ENCODE measurements at places on chromosomes 7 and 10.
A peak's percentile ranks its signal among the peaks of the same experiment; 100 is the strongest.

- DNase-seq = no peak
Observed at GRCh38 chr7:13327669-13328068, 640.2 kb downstream of the ARL4A start.

GRCh38 chr10:11593612-11594011 lies 17.8 kb downstream of the USP6NL start:
- no peak for DNase-seq

- DNase-seq = no peak
Observed at GRCh38 chr10:4191354-4191753, 406.3 kb upstream of the KLF6 start.

DNA sequence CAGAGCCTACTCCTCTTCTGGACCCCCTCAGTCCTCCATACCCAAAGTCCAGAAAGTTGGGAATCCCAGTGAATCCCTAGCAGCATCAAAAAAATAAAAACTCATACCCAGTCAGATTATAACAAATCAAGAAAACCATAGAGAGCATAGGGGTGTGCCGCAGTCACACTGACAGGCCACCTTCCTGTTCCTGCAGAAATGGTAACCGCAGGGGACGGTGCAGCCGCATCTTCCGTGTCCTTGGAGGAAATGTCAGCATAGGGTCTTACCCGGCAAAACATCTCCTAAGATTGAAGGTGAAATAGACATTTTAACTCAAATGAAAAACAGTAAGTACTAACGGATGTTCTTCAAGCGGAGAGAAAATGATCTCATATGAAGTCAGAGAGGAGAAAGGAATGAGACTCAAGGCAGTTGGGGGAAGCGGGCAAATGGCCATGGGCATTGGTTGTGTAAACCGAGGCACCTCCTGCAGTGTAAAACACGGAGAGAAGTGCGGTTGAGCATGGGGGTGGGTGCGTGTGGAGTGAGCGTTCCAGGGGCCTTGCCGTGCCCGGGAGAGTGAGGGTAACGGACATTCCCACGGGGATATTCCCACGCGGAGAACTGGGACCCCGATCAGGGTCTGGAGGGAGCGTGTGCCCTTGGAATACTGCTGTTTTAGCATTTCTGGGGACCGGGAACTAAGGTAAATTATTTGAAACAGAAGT lies 110.8 kb downstream of the NKX6-2 start:
- DNase-seq = no peak

- no peak for DNase-seq
Observed at GRCh38 chr10:58967551-58968388, 208.7 kb upstream of the PHYHIPL start.

DNA sequence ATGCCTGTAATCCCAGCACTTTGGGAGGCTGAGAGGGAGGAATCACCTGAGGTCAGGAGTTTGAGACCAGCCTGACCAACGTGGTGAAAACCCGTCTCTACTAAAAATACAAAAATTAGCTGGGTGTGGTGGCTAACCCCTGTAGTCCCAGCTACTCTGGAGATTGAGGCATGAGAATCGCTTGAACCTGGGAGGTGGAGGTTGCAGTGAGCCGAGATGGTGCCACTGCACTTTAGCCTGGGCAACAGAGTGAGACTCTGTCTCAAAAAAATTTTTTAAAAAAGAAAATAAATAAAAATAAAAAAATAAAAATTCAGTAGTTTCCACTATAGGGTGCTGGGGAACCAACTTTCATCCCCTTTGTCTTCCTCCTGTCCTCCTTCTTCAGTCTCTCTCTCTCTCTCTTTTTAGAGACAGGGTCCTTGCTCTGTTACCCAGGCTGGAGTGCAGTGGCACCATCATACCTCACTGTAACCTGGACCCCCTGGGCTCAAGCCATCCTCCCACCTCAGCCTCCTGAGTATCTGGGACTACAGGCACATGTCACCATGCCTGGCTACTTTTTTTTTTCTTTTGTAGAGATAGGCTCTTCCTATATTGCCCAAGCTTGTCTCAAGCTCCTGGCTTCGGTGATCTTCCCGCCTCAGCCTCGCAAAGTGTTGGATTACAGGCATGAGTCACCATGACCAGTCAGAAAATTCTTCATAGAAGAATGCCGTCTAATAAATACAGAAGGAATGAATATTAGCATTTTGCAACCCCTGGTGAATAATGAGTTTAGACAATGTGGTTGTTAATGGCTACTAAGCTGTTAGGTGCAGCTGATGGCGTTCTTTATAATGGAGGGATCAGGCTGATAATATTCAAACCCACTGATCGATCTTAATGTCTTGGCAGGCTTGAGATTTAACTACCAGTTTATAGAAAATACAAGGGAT lies 20.6 kb downstream of the RBM20 start:
- no peak for DNase-seq

- peak; percentile 14 for DNase-seq
Observed at GRCh38 chr10:93126483-93127052, 52.9 kb downstream of the CYP26A1 start.

GRCh38 chr10:20535897-20536881 lies 360.9 kb downstream of the NEBL start:
- no peak for DNase-seq

DNA sequence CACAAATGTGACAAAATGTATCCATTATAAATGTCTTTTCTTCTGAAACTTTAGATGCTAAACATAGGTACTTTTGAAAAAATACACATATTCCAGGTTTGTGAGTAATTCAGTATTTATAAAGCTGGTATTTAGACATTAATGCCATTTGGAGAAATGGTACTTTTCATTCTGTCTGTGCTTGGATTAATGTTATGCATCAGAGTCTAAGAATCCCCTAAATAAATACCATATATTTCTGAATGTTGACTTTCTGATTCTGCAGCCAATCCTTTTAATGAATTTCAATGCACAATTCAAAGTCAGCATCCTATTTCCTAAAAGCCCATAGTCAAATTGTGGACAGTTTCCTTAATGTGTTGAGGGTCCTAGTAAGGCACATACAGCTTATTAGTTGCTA lies 145.0 kb downstream of the DKK1 start:
- DNase-seq = no peak

DNA sequence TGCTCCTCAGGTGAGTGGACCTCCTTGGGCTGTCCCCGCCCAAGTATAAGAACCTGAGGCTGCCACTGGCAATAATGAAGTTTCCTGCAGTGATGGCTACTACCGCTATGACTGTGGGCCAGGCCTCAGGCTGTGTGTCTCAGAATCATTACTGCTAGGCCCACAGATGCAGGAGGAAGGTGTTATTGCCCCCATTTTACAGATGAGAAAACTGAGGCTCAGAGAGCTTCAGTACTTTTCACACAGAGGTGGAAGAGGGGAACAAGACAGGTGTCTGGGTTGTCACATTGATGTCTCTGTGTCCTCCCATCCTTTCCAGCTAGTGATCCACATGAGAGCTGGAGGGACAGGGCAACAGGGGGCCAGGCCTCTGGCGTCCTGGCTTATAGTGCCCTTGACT lies 155.2 kb downstream of the CDH23 start:
- no peak for DNase-seq

- no peak for DNase-seq
Observed at GRCh38 chr7:40059057-40059456, 75.4 kb downstream of the MPLKIP start.

DNA sequence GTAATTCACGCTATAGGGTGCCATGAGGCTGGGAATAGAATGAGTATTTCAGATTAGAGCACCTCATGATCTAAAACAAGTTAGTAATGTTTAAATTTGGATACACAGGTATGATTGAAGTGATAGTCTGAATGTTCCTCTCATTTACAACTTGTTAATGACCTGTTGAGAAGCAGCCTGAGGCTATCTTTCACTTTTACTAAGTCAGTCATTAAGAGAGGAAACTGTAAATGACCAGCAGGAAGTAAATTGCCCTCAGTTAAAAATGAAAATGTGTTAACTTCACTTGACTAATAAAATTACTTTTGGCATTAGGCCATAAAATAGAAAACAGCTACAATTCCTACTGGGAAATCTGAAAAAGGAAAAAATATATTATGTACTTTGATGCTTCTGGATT lies 1042.0 kb downstream of the DNAJB9 start:
- DNase-seq = no peak

GRCh38 chr7:130022623-130023175 lies 28.5 kb downstream of the ZC3HC1 start:
- no peak for DNase-seq

All from activated CD4-positive, alpha-beta memory T cell treated with anti-CD3 and anti-CD28 coated beads for 36 hours (primary cell).